Upper lobe of left lung (tissue), 6 donors: ENCODE measurements at places on chromosomes 4 and X. TPM values are rescaled to one million over a fixed set of nuclear protein-coding genes. Genes with fewer than 3 reads are reported as not detected.

The NOCT gene
- total RNA-seq: 1.9 TPM

The SPACA5 gene
- total RNA-seq: not detected

The PRDM8 gene
- 3.3 TPM for total RNA-seq

The IL2RG gene
- 27.7 TPM for total RNA-seq

The PTPN13 gene
- total RNA-seq: 50.1 TPM

The CT45A9 gene
- not detected for total RNA-seq

The RBM47 gene
- total RNA-seq: 448 TPM

The SMPX gene
- not detected for total RNA-seq

The UCHL1 gene
- total RNA-seq: 10.8 TPM

The PTCHD1 gene
- total RNA-seq: 2.2 TPM

The CDKL2 gene
- 15.8 TPM for total RNA-seq

The PABPC1L2B gene
- total RNA-seq: not detected

The PFKFB1 gene
- not detected for total RNA-seq

The TMSB15C gene
- 3.3 TPM for total RNA-seq

The PDCL2 gene
- total RNA-seq: not detected

The XAGE2 gene
- 2.7 TPM for total RNA-seq

The ERVMER34-1 gene
- total RNA-seq: 0.44 TPM

The SLC7A11 gene
- 2.7 TPM for total RNA-seq

The ESX1 gene
- not detected for total RNA-seq

The CENPC gene
- total RNA-seq: 20.7 TPM

The GNRHR gene
- total RNA-seq: not detected

The PAGE4 gene
- not detected for total RNA-seq

The CLDN24 gene
- total RNA-seq: not detected
